ENCODE measurements at places on chromosomes 1 and 21.

GRCh38 chr1:201077736-201078135, 34.5 kb downstream of the CACNA1S start:
- DNase-seq: no peak

DNA sequence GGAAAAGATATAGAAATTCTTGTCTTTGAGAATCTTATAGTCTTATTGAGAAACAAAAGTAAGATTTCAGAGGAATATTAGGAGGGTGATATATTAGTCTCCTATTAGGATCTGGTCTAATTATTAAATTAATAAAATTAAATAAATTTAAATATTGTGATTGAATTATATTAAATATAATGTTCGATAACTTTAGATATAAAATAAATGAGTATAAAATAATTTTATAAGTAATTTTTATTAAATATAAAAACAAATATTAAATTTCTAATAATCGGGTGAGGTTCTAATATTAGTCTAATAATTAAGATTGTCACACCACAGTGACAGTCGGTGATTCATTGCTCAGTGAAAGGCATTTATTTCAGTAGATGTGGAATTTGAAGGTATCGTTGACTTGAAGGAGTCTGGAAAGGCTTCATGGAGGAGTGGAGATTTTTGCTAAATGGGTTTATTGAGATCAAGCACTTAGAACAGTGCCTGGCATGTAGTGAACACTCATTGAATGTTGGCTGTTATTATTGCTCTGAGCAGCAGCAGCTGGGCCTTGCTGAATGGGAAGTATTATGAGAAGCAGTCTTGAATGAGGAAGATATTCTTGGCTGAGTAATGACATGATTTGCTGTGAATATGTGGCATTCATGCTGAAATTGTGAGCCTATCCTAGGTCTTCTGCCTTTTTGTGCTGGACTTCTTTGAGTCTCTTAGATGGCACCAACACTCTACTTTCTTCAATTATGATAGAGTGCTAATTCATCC, 74.6 kb downstream of the USP25 start:
- DNase-seq: no peak

GRCh38 chr1:97877307-97877706, 43.5 kb downstream of the DPYD start:
- DNase-seq: no peak

DNA sequence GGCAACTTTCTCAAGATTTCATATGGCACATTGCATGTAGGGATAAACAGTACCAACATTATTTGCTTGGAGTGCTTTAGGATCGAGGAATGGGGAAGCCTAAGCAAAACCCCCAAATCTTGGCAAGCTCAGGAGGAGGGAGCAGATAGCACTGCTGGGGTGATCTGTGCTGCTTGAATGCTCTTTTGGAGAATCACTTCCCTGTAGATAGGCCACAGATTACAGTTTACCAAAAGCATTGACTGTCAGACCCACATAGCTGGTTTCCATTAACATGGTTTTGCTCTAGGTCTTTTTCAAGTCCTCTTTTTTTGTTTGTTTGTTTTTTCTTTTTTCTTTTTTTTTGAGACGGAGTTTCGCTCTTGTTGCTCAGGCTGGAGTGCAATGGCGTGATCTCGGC, 36.8 kb downstream of the OR13G1 start:
- DNase-seq: no peak

DNA sequence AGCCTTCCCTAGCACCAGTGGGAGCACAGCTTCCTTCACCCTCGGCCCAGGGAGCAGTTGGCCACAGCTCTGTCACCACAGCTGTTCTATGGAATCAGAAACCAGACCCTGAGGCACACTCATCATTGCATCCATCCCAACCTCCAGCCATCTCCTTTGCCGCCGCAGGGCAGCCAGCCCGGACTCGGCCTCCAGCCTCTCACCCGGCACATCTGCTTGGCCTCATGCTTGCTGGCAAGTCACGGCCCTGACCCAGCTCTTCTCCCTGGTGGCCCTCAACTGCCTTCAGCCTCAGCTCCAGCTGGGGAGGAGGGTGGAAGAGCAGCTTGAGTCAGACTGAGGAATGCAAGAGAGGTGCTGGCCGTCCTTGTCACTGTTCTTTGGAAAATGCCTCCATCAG, 59.8 kb downstream of the TOR1AIP2 start:
- DNase-seq: no peak

DNA sequence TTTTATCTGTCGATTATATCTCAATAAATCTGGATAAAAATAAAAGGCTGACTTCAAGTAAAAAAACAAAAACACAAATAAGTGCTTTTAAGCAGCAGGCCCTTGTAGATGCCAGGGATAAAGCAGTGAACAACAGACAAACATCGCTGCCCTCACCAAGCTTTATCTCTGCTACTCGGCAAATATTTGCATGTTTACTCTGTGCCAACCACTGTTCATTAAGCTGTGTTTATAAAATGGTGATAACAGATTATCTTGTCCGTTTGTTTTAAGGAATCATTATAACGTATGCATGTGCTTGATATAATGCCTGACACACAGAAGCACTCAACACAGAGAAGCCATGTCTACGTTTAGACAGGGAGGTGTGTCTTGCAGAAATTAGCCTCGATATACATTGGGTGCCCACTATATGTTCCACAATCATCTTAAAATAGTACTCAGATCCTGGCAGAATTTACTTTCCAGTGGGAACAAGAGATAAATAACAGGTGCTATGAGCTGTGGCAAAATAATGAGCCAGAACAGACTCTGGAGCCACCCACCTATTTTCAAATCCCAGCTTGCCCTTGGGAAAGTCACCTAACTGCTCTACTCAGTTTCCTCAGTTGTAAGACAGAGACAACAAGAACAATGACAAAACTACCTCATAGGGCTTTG, 47.2 kb downstream of the TRIT1 start:
- no peak for DNase-seq

DNA sequence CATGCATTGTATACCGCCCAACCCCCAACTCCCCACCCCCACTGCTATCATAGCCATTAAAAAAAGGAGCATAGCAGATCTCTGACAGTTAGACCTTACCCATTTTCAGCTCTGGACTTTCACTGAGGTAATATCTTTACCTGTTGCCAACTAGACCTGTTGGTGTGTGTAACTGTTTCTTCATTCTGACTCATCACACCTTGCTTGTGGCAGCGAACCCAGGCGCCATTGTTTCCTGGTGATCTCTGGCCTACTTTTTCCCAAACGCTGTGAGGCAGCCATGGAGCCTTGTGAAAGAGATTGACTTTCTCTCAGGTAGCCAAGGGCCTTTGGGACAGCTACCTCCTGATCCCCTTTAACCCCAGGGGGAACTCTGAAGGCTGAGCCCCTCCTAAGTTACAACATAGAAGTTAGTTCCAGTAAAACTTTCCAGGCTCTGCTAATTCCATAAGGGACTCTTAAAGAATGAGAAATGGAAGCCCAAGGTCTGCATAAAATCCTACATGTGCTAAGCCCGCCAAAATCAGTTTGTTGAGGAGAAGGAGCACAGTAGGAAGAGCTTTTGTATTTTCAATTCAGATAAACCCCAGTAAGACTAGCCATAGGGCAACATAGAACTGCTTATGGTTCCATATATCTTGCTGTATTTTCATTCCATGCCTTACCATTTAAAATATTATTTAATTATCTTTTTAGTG, 196.1 kb upstream of the CAMK1G start:
- no peak for DNase-seq

- DNase-seq: no peak
Observed at GRCh38 chr1:102821707-102822106, 286.6 kb downstream of the COL11A1 start.

DNA sequence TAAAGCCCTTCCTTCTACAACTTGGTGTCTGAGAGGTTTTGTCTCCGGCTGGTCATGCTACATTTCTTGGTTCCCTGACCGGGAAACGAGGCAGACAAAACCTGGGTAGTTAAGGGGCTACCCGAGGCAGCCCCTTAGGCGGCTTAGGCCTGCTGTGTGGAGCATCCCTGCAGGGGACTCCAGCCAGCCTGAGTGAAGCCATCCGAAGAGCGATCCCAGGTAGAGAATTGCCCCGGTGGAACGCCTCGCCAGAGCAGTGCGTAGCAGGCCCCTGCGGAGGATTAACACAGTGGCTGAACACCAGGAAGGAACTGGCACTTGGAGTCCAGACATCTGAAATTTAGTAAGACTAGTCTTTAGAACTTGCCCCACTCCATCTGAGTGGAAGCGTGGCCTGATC, 21.2 kb upstream of the MYOCOS start:
- DNase-seq: no peak

GRCh38 chr21:15272171-15272570, 207.4 kb upstream of the NRIP1 start:
- DNase-seq: no peak

GRCh38 chr1:94970783-94971182, 43.9 kb upstream of the CNN3 start:
- DNase-seq: no peak

GRCh38 chr1:22174446-22175220, 31.7 kb upstream of the WNT4 start:
- DNase-seq: no peak

DNA sequence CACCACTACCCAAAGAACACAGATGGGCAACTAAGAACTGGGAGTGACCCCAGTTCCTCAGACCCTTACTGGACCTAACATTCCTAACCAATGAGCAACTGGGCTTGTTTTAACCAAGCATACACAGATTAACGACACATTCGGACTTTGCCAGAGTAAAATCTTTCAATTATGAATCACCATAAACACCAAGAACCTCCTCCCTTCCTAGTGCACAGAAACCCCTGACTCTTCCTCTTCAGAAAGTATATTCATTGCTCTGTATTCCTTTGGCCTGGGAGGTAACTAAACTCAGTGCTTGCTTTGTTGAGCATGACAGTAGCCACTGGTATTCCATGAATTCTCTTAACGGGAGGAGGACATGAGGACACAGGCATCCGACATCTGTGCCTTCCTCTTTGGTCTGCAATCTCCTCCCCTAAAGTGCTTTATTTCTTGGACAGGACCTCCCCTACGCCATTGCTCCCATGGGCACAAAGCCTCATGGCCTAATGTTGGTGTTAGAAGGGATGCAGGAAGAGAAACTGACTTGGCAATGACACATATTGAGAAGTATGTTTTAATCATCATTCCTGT, 42.7 kb downstream of the SEC16B start:
- no peak for DNase-seq

- DNase-seq: no peak
Observed at GRCh38 chr1:26913754-26914619, at the start of gene NR0B2. TSS of gene NR0B2 (minus strand) at chr1:26913975. CDS start at chr1:26913940, 35 bp downstream.

GRCh38 chr1:58432851-58433668, 113.5 kb downstream of the OMA1 start:
- no peak for DNase-seq

DNA sequence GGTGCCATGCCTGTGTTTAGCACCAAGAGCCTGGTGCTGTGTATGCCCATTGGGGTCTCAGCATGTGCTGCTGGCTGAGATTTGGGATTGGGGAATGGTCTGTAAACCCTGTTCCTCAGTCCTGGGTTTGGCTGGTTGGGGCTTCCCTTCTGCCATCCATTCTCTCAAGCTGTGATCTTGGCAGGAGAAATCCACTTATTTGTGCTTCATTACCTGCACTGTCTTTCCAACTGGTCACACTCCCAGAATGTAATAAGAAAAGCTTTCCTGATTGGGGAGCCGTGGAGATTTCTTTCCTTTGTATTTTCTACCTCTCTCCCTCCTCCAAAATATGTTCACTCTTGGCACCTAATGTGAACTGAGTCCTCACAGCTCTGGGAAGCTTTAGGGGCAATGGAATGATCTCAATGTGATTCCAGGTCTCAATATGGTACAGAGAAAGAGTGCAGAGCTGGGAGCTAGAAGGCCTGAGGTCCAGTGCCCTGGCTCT, 23.0 kb upstream of the KCNA10 start:
- DNase-seq: no peak

- DNase-seq: no peak
Observed at GRCh38 chr1:4530166-4530785, 124.1 kb upstream of the AJAP1 start.

DNA sequence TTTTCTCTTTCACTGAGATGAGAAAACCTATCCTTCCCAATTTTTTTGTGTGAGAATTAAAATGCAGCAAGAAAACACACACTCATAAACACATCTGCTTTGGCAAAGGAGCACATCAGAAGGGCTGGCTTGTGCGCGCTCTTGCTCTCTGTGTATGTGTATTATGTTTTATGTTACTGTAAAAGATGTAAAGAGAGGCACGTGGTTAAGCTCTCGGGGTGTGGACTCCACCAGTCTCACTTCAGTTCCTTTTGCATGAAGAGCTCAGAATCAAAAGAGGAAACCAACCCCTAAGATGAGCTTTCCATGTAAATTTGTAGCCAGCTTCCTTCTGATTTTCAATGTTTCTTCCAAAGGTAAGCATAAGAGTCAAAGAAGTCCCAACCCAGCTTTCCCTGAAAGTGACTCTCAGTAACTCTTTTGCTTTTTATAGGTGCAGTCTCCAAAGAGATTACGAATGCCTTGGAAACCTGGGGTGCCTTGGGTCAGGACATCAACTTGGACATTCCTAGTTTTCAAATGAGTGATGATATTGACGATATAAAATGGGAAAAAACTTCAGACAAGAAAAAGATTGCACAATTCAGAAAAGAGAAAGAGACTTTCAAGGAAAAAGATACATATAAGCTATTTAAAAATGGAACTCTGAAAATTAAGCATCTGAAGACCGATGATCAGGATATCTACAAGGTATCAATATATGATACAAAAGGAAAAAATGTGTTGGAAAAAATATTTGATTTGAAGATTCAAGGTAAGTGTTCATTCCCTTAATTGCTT, at the start of gene CD2:
TSS of gene CD2 (plus strand) at position 233 of the 780 bp plus-strand sequence. CDS start at position 296, 63 bp downstream.
- no peak for DNase-seq

GRCh38 chr1:198678301-198678836, 39.5 kb downstream of the PTPRC start:
- no peak for DNase-seq

GRCh38 chr1:187390215-187390818, 561.6 kb downstream of the PLA2G4A start:
- no peak for DNase-seq

- no peak for DNase-seq
Observed at GRCh38 chr21:25464275-25464674, 143.0 kb downstream of the MRPL39 start.

DNA sequence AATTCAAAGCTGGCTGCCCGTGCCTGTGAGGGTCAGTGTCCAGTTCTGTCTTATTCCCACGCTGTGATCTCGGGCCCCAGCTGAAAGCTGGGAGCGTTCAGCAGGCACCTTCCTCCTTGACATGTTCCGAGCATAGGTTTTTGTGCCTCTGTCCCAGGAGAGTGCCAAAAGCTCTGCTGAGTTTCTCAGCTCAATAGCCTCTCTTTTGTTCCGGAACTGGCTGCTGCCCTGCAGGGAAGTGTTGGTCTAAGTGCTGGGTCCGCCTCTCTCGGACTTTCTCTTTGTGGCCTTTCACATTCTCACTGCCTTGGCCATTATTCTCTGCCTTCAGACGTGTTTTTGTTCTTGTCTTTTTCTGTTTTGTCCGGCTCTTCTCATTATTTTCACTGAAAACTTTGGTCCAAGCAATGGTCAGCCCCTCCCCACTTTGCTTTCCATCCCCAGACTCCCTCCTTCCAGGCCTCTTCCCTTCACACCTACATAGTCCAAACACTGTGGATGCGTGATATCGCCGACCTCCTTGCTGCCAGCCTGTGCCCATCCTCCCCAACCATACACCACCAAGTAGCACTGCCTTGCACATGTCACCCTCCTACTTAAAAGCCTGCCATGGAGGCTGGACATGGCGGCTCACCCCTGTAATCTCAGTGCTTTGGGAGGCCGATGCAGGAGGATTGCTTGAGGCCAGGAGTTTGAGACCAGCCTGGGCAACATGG, 233.8 kb downstream of the RHOU start:
- DNase-seq: no peak
